ENCODE measurements at places on chromosomes 6 and 20.

- peak; percentile 45 for DNase-seq
These were observed 20.0 kb downstream of the BRPF3 start for GRCh38 chr6:36216559-36216958.

GRCh38 chr6:38346291-38347079 is 293.2 kb downstream of the BTBD9 start:
- DNase-seq: peak; percentile 77

GRCh38 chr6:118656847-118657451 is 5.6 kb upstream of the CEP85L start:
- no peak for DNase-seq

DNA sequence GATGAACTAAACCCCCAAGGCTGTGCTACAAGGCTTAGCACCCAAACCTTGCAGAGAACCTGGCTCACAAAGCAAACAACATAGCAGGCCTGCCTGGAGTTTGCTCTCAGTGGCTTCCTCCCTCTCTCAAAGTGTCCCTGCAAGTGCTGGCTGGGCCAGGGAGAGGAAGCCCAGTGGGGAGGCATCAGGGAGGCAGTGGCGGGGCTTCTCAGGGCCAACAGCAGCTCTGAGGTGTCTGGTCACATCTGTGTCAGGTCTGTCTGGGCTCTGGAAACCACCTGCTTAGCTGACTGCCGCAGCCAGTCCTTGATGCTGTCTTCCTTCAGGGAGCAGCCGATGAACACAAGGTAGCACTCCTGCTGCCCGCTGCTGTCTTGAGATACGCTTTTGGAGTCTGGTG is 16.7 kb upstream of the SLC4A11 start:
- DNase-seq: no peak

DNA sequence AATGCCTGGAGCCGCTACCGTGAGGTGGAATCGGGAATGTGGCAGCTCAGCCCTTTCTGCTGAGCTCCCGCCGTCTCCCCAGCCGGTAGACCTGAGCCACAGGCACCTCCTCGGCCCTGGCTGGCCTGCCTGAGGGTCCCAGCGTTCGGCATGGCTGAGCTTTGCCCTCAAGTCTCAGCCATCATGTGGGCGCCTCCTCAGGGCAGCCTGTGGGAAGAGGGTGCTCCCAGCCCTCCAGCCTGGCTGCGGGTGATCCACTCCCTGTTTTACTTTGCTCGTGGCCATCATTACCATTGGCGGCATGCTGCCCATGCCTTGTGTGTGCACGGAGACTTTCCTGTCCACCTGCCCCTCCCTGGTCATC is 329.7 kb downstream of the CDH4 start:
- DNase-seq: no peak

GRCh38 chr6:107056796-107057195 is 28.8 kb downstream of the MTRES1 start:
- DNase-seq: no peak

GRCh38 chr20:17560344-17561074 is 9.4 kb upstream of the DSTN start:
- no peak for DNase-seq

GRCh38 chr6:124659427-124659826 is 302.8 kb upstream of the RNF217 start:
- DNase-seq: no peak

DNA sequence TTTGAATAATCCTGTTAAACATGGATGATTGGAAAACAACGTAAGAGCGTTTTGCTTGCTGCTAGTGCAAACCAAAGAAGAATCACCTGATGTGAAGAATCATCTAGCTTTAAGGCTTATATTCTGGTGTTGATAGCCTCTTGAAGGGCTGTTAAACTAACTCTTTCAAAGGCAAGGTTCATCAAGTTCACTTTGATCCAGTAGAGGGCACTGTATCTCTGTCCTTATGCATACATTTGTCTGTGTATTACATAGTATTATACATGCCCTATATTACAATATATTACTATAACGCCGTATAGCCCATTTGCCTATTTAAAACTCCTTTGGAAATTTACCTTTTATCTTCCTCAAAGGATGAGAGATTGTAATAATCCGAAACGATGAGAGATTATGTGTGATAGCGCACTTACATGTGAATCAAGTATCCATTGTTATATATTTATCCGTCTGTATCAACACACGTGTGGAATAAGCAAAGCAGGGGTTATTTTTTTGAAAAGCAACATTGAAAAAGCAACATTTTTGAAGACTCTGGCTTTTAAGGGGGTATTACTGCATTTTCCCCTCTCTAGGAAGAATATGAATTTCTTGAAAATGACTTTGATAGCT is 50.8 kb upstream of the NRN1 start:
- peak; percentile 61 for DNase-seq

DNA sequence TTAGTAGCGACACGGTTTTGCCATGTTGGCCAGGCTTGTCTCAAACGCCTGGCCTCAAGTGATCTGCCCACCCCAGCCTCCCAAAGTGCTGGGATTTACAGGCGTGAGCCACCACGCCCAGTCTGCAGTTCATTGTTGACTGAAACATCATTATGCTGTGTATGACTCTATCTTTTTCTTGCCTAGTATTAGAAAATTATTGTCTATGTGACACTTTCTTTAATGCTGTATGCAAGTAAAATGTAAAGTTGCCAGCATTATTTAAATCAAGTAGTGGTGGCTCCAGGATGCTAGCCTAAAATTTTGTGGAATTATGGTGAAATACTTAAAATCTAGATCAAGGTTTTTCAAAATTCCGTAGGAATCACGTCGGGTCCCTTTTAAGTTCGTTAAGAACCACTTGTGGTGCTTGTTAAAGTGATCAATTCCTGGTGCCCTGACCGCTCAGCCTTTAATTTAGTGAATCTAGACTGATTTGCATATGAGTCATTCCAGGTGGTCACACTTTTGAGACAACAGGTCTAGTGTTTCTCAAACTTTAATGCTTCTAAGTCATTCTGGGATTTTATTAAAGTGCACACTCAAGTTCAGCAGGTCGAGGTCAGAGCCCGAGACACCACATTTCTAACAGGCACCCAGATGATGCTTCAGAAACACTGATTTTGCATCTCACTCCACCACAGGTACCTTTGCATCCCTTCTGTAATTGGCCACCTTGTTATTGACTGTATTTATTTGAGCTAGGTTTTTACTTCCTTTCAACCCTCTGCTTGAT is 132.6 kb upstream of the MTHFD1L start:
- no peak for DNase-seq

- DNase-seq: peak; percentile 36
These were observed 33.2 kb upstream of the PNISR start for GRCh38 chr6:99458319-99458718.

- no peak for DNase-seq
These were observed 67.5 kb downstream of the PDE7B start for GRCh38 chr6:135919026-135919425.

DNA sequence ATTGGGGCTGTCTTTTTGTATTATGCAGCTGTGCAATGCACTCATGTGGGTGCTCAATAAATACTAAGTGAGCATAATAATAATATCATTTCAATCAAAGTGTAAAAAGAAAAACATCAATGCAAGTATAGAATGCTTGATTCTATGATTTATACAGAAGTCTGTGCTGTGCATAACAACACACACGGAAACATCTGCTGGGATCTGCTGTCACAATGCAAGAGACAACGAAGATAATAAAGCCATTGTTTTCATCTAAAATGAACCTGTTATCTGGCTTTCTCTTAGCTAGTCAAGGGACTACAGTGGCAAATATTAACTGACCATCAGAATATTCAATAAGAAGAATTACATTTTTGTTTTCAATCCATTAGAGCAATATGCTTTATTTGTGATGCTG is 1156.9 kb upstream of the MAP3K7 start:
- no peak for DNase-seq

DNA sequence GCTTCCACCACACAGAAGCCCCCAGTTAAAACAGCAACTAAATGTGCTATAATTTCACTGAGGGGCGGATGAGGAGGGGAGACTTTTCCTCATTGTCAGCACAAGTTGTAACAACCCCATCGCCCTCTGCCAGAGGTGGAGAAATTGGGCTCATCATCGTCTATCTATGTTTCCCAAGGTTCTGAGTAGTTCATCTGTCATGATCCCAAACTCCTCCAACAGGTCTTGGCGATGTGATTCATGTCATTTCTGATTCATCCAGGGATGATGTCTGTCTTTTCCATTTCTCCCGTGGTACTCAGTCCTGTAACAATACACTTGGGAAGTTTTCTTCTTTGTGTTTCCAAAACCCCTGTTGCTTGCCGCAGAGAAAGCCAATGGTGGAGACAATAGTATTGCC is 51.0 kb downstream of the TFAP2A start:
- DNase-seq: no peak

DNA sequence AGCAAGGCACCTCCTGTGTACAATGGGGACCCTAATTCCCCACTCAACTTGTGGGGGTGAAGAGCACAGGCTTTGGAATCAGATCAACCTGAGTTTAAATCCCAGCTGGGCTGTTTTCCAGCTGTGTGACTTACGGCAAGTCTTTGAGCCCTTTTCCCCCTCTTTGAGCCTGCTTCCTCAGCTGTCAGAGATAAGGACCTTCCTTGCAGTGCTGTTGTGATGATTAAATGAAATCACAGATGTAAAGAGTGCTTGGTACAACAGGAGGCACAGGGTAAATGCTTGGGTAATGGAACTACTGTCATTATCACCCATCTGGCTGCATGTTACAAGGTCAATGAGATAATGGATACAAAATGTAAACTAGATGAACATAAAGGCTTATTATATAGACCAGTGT is 3.2 kb downstream of the SNX21 start:
- DNase-seq: no peak

- DNase-seq: no peak
These were observed 47.6 kb downstream of the ALDH8A1 start for GRCh38 chr6:134902074-134902861.

- no peak for DNase-seq
These were observed 13.9 kb downstream of the GCM1 start for GRCh38 chr6:53134601-53135235.

GRCh38 chr6:124881898-124882578 is 80.2 kb upstream of the RNF217 start:
- peak; percentile 33 for DNase-seq

DNA sequence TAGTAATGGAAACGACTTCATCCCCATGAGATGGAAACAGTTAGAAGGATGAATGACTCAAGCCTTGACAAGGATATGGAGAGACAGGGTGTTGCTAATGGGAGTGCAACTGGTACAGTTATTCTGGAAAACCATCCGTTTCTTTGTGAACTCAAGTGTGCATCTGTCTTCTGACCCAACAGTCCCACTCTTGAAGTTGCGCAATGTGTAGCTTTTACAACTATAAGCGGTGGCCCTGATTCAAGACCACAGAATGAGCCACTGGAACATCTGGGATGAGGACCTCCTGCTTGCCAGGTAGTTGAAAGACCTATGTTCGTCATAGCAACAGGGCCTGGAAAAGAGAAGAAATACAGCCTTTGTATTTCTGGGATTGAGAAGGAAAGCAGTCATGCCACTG is 115.8 kb upstream of the GMDS start:
- no peak for DNase-seq

- DNase-seq: no peak
These were observed 202.4 kb downstream of the CDH26 start for GRCh38 chr20:60160451-60161145.

DNA sequence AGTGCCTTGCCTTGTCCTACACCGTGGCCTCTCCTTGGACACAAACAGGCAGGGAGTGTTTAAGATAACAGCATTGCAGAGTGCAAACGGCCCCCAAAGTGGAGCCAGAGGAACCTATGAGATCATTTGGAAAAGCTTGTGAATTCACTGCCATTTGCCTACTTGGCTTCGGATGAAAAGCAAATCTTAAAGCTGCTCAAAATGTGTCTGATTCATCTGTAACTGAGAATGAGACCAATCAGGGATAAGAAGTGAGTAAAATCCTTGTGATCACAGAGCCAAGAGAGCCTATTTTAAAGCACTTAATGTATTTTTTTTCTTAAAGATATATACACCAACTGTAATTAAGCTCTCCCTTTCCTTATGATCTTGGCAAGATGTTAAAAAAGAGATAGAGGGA is 65.7 kb upstream of the BACH2 start:
- DNase-seq: peak; percentile 7

GRCh38 chr20:41168281-41169161 is 31.2 kb downstream of the PLCG1 start:
- DNase-seq: no peak

DNA sequence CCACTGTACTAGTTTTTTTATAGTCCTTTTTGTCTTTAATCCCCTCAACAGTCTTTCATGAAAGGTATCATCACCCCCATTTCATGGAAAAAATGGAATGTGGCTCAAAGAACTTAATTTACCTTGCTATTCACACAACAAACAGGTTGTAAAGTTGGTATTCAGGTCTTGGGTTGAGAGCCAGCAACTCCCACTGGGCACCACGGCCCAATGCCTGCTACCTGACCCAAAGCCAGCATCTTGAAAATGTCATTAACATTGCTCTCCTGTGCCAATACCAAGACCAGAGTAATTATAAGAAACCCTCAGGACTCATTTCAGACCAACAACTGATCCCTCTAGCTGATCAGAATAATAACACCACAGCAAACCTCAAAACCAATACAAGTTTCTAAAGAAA is 75.7 kb downstream of the METTL24 start:
- no peak for DNase-seq

- no peak for DNase-seq
These were observed 460.4 kb downstream of the PRKN start for GRCh38 chr6:162267126-162267525.

GRCh38 chr20:17505636-17506517 is 25.3 kb downstream of the BFSP1 start:
- DNase-seq: peak; percentile 62

DNA sequence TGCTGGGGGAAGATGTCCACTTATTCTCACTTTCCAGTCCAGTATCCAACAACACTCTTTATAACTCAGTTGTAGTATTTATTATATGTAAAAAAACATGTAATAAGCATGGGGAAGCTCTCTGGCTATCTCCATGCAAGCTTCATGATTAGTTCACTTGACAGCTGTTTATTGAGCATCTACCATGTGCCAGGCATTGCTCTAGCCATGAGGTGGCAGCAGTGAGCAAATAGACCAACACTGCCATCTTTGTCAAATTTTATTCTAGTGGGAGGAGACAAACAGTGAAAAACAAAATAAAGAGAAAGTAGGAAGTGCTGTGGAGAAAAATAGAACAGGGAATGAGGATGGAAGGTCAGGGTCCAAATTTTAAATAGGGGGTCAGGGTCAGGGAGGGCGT is 131.8 kb downstream of the CFAP61 start:
- DNase-seq: no peak

GRCh38 chr6:79632580-79632979 is 1.5 kb downstream of the SH3BGRL2 start:
- DNase-seq: no peak
